Foreskin keratinocyte (primary cell): ENCODE measurements at places on chromosomes 7 and 10.

DNA sequence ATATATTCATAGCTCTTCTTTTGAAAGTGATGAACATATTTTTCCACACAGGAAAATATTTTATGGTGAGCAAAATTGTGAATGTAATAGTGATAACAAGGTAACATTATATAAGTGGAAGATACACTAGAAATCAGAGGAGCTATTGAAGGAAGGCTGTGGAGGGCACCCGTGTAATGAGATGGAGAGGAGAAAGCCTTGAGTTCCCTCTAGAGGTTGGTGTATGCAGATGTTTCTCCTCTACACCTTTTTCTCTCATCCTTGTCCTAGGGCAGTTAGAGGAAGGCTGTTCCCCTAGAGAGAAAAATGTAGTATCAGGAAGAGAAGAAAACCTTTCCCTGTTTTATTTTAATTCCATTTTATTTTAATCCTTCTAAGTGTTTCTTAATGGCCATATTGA, 54.6 kb upstream of the NRG3 start:
- no peak for DNase-seq

DNA sequence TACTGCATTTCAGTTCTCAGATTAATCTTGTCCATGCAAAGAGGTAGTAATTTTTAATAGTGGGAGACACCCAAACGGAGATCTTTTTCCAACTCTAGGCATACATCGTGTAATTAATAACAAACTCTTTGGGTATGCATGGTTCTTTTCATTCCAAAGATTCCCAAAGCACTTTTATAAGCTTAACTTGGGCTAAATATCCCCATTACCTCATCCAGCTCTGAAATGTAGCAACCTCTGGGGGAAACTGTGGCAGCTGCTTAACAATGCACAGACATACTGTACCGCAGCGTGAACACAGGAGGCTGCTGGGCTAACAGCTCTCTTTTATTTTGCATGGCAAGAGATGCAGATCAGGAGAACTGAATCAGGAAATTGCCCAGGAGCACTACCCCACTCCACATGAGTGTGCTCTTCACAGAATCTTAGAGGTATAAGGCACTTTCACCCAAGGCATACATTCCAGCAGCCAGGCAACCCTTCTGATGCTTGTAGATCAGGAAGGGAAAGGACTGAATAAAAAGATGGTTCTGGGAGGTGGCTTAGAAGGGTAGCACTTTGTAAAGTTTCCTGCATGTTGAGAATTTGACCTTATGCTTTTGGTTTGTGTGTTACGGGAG, 114.4 kb upstream of the GLI3 start:
- DNase-seq: no peak

DNA sequence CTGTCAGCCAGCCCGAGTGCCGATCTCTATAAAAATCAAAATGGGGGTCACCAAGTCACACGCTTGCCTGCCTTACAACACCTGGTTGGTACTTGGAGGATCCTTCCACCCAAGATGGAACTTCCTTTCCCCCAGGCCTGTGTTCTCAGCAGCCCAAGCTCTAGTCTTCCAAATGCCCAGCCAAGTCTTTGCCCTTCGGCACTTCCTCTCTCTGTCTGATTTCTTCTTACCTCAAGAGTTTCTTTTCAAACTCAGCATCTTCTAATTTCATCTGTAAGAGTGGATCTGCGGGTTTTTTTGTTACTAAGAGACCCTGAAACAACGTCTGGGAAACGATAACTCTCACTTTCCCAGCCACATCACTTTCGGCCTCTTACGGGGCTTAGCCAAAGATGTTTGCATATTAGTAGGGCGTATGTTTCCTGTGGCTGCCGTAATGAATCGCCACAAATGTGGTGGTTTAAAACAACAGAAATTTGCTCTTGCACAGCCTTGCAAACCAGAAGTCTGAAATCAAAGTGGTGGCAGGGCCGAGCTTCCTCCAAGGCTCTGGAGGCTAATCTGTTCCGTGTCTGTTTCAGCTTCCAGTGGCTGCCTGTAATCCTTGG, 219.9 kb downstream of the TCF7L2 start:
- DNase-seq: no peak

GRCh38 chr7:151131592-151132293, 35.8 kb downstream of the GBX1 start:
- no peak for DNase-seq

DNA sequence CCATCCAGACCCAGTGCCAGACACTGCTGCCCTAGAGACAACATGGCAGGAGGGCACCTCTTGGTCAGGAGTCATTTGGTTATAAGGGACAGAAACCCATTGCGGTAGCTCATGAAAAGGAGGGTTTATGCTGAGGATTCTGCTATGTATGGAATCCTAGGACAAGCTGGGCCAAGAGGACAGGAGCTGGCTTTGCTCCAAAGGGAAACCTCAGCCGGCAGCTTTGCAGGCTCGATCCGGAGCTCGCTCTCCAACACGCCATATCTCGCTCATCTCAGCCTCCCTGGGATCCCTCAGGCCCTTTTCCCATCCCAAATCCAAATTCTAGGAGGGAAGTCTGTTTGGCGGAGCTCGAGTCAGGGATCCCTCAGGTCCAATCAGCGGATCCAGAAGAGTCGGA, 345.7 kb downstream of the GLRX3 start:
- DNase-seq: no peak

DNA sequence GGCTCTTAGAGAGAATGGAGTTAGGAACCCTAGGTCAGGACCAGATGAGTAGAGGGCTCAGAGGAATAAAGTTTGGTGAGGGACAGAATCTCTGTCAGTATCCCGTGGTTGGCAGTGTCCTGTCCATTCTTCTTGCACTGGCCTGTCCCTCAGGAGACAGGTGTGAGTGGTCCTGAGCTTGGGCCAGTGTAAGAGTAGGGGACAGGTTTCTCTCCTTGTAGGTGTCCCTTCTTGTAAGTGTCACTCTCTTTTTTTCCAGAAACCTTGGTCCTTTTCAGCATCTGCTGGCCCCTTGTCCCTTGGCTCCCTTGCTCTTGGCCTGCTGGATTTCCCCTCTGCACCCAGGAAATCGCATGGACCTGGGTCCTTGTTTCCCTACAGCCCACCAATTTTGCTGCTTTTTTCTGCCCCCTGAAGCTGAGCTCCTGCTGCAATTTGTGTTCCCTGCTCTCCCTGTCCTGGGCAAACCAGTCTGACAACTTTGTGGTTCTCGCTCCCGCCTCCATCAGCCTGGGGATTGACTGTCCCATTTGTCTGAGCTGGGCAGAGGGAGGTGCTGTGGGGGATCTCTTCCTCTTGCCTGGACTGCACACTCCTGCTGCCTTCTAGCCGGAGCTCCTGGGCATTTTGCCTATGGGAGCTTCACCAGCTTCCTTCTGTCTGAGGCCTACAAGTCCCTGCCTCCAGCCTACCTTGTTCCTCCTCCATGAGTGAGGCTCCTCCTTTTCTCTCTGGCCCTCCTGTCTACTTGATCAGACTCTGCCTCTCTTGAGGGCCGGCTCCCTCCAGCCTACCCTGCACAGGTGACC, 6.5 kb downstream of the TSPAN14 start:
- peak; percentile 91 for DNase-seq

- no peak for DNase-seq
These were observed 4.4 kb upstream of the MYL10 start for GRCh38 chr7:101633511-101633910.

- peak; percentile 73 for DNase-seq
These were observed 987 bp upstream of the EXOC6 start for GRCh38 chr10:92847202-92847864.

GRCh38 chr10:1498746-1499358, 238.5 kb downstream of the ADARB2 start:
- DNase-seq: no peak

- no peak for DNase-seq
These were observed 147.1 kb upstream of the ASAH2 start for GRCh38 chr10:50398381-50398780.

DNA sequence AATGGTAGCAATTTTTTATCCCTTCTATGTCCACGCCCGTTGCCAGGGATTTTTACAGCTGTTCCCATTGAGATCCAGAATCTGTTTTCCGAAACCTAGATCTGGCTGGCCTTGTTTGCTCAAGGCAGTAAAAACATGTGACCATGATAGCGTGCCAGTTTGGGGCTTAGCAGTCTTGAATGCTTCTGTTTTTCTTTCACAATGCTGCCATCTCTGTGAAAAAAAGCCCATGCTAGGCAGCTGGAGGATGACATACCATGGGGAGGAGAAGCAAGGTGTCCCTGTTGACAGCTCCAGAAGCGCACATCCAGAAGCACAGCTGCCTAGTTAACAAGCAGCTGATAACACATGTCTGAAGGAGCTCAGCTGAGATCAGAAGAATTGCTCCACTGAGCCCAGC, 2.2 kb upstream of the ZNF92 start:
- no peak for DNase-seq

- no peak for DNase-seq
These were observed 4.7 kb upstream of the PAX2 start for GRCh38 chr10:100740476-100741377.

GRCh38 chr10:99555825-99556523, 23.2 kb downstream of the NKX2-3 start:
- no peak for DNase-seq

GRCh38 chr10:122446668-122447423, 7.6 kb upstream of the ARMS2 start:
- DNase-seq: peak; percentile 21

DNA sequence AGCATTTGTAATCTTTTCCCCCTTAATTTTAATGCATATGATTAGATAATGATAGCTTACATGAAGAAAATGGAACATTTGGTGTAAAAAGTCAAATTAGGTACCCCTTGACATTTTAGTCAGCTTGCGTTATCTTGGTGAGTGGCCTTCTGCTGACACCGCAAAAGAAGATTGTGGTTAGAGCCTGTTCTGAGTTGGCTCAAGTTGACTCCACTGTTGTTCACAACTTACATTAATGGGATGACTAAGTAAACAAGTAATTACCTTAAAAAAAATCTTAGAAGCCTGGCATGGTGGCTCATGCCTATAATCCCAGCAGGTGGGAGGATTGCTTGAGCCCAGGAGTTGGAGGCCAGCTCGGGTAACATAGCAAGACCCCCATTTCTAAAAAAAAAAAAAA, 24.2 kb downstream of the TRRAP start:
- no peak for DNase-seq

DNA sequence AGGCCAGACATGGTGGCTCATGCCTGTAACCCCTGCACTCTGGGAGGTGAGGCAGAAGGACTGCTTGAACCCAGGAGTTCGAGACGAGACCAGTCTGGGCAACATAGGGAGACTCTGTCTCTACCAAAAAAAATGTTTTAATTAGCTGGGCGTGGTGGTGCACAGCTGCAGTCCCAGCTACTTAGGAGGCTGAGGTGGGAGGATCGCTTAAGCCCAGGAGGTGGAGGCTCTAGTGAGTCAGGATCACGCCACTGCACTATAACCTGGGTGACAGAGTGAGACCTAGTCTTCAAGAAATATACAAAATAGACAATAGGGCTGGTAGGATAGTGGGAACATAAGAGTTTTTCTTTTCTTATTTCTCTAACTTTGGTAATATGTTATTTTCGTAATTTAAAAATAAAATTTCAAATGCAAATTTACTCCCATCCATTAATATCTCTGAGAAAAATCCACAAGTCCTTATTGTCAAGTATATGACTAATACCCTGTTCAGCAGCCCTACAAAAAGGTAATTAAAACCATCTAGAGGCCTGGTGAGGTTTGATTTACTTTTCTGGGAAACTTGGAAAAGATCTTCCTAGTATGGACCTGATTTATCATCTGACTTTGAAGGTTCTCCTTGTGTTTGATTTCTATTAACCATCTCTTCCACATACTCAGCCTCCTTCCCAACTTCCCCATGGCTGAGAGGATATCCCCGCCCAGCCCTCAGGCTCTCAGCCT, 50.0 kb downstream of the CREB3L2 start:
- no peak for DNase-seq

- no peak for DNase-seq
These were observed 24.9 kb downstream of the TCAF1 start for GRCh38 chr7:143877098-143877497.

- peak; percentile 67 for DNase-seq
These were observed 852 bp upstream of the KLF6 start for GRCh38 chr10:3785851-3786271.

- DNase-seq: peak; percentile 96
These were observed 22.0 kb downstream of the CYTH3 start for GRCh38 chr7:6250364-6250833.

DNA sequence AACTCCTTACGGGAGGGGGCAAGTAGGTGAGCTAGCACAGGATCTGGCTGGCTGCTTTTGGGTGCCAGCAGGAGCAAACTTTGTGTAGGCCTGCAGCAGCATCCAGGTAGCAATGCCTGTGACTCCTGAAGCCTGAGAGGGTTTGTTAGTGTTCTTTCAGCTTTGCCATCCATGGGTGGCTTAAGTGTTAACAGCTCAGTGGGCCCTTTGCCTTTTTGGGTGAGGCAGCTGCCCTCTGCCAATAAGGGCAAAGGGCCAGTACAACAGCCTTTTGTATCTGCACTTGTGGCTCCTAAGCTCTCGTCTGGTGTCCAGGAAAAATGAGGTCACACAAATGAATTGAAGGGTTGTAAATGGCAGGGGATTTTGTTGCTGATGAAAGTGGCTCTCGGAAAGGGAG, 359.0 kb upstream of the CHRM2 start:
- no peak for DNase-seq

- DNase-seq: peak; percentile 1
These were observed 1054.9 kb upstream of the C7orf33 start for GRCh38 chr7:147535701-147536111.

- DNase-seq: no peak
These were observed 124.1 kb downstream of the SMURF1 start for GRCh38 chr7:99019523-99020412.

DNA sequence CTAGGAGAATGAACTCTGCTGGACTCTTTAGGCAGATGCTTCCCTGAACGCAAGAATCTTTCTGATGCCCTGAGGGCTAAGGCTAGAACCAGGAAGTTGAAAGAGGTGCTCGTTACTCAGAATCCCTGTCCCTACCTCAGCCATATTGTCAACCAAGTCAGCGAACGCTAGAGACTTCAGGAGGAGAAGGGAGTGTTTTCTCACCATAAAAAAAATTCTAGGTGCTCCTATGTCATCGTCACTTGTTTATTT, 359.4 kb downstream of the PRPF18 start:
- no peak for DNase-seq

DNA sequence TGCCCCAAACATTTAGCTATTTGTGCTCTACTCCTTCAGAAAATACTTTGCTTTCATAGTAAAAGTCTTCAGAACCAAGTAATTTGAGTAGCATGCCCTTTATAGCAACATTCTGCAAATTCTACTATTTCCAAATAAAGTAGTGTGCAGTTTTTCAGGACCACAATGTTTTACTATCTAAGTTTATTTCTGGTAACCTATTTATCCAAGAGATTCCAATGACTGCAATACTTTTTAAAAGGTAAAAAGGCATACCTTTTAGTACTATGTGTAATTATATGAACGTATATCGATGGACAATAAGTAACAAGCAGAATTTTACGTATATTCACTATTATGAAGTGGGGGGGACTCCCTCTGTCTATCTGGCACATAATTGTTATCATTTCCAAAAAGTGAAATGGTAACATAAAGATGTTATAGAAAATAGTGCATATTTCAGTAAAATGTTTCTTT, 6.9 kb upstream of the CAV2 start:
- no peak for DNase-seq

- no peak for DNase-seq
These were observed 32.4 kb upstream of the BICC1 start for GRCh38 chr10:58480321-58480720.
